Aorta (tissue), 5 donors: ENCODE measurements at places on chromosomes 13 and 19. TPM values are rescaled to one million over a fixed set of nuclear protein-coding genes. Genes with fewer than 3 reads are reported as not detected.

DNA sequence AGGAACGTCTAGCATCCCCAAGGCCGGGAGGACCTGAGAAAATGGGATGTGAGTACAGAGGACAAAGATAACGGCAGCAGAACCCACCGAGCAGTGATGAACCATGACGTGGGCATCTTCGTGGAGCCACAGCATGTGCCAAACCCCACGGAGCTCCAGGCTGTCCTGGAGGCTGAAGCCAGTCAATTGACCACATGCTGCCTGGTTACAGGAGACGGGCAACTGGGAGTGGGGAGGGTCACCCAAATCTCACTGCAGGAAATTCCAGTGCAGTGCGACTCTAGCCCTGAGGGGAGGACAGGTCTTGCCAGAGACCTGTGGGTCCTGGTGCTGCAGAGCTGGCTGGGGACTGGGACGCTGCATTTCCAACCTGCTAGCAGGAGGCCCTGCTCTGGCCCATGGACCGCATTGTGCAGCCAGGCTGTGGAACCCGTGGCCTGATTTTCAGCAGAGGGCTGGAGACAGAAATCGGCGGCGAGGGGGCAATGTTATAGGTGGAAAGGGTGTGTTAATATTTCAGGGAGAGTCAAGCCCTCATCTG is 3.2 kb upstream of the GRTP1 start:
- no peaks in the 10 kb centered on the region for H3K4me1 ChIP-seq
- no peak for DNase-seq
- no peak overlapping the region for H3K4me3 ChIP-seq
- no peaks in the 10 kb centered on the region for H3K27me3 ChIP-seq
- H3K27ac ChIP-seq: no peak overlapping the region
- no peaks in the 10 kb centered on the region for H3K36me3 ChIP-seq

- peak; percentile 13 for DNase-seq
- H3K27me3 ChIP-seq: no peaks in the 10 kb centered on the region
- no peaks in the 10 kb centered on the region for H3K4me1 ChIP-seq
- H3K4me3 ChIP-seq: no peak overlapping the region
- H3K36me3 ChIP-seq: no peaks in the 10 kb centered on the region
Observed at GRCh38 chr19:50300814-50301606, 28.2 kb downstream of the KCNC3 start.

GRCh38 chr19:45496349-45496953 is 396 bp downstream of the RTN2 start:
- no peaks in the 10 kb centered on the region for H3K4me1 ChIP-seq
- H3K4me3 ChIP-seq: peak overlapping the region; percentile 40
- H3K27me3 ChIP-seq: no peaks in the 10 kb centered on the region
- DNase-seq: no peak
- H3K27ac ChIP-seq: no peak overlapping the region

DNA sequence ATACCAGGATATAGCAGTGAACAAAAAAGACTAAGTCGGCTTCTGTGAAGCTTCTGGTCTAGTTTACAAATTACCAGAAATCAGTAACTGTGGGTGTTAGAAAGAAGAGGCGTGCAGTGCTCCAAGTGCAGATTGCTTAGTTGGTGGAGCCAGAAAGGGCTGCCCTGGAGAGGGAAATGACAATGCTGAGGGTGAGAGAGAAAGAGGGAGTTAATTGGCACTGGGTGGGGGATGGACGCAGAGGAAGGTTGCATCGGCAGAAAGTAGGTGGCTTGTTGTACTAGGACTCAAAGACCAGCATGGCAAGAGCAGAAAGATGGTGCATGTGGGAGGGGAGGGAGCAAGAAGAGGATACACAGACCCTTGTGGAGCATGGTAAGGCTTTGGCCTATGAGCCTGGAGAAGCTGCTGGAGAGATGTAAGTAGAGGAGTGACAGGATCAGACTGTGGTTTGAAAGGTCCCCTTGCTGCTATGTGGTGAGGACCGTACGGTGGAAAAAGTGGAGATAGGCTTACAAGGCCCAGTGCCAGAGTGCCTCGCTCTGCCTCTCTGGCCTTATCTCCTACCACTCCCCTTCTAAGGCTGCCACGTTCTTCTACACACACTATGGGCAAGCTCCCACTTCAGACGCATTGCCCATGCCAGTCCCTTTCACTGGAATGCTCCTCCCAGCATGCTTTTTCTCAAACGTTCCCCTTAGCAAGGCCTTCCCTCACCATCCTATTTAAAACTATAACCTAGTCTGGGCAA is 13.5 kb downstream of the SMG9 start:
- H3K27ac ChIP-seq: no peak overlapping the region
- no peak overlapping the region for H3K4me3 ChIP-seq
- DNase-seq: no peak

GRCh38 chr19:45001087-45001739 is at the start of gene RELB:
Gene RELB, plus strand, starts transcription at chr19:45001464. Its CDS starts 116 bp downstream, at chr19:45001580.
- H3K36me3 ChIP-seq: no peaks in the 10 kb centered on the region
- H3K27ac ChIP-seq: peak within 1 kb of the TSS; percentile 97
- peak within 1 kb of the TSS; percentile 92 for H3K4me3 ChIP-seq
- peak; percentile 99 for DNase-seq
- no peaks in the 10 kb centered on the region for H3K4me1 ChIP-seq

- H3K4me1 ChIP-seq: no peaks in the 10 kb centered on the region
- no peak for DNase-seq
- H3K4me3 ChIP-seq: no peak overlapping the region
- no peak overlapping the region for H3K27ac ChIP-seq
Observed at GRCh38 chr13:35925669-35926068, 205.5 kb downstream of the DCLK1 start.

DNA sequence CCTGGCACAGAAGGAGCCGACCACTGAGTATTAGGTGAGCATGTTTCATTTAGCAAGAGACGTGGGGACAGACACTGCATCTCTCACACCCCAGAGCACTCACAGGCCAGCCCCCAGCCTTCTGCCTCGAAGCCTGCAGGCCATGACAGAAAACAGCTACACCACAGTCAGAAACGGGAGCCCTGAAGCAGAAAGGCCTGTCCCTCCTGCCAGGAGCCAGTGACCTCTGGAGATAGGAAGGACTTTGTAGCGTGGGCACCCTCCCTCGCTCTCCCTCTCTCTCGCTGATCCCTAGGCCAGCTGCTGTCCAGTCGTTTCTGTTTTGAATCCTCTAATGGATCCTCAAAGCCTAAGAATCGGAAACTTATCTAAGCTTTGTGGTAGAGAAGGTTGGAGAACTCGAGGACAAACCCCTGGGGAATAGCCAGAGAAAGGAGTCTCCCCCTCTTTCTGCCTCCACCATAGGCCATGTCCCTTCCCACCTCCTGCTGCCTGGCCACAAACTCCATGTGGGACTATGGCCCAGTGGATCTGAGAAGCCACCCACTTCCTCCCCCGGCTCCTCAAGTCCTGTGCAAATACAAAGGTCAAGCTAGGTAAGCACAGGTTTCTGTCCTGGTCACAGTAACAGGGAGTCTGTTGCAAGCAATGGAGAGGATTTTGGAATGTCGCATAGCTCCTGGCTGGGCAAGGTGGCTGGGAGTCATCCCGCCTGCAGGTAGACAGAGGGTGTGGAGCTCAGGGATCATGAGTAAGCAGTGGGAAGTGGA is 95.1 kb downstream of the NUFIP1 start:
- H3K27ac ChIP-seq: no peak overlapping the region
- no peaks in the 10 kb centered on the region for H3K4me1 ChIP-seq
- no peaks in the 10 kb centered on the region for H3K36me3 ChIP-seq
- no peak overlapping the region for H3K4me3 ChIP-seq
- no peak for DNase-seq
- no peaks in the 10 kb centered on the region for H3K27me3 ChIP-seq

GRCh38 chr13:64675255-64675892 is 2554.8 kb downstream of the PCDH9 start:
- H3K27ac ChIP-seq: no peak overlapping the region
- H3K27me3 ChIP-seq: no peaks in the 10 kb centered on the region
- H3K4me3 ChIP-seq: no peak overlapping the region
- no peak for DNase-seq
- H3K36me3 ChIP-seq: no peaks in the 10 kb centered on the region
- H3K4me1 ChIP-seq: no peaks in the 10 kb centered on the region

DNA sequence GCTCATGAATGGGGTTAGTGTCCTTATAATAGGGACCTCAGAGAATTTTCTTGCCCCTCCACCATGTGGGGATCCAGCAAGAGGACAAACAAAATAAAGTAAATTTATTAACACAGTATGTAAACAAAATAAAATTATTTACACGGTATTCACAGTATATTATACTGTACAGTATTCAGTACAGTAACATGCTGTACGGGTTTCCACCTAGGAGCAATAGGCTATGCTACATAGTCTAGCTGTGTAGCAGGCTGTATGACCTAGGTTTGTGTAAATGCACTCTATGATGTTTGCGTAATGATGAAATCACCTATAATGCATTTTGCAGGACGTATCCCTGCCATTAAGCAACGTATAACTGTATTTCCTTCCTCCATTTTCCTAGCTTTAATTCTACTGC is 11.8 kb upstream of the DIAPH3 start:
- no peaks in the 10 kb centered on the region for H3K4me1 ChIP-seq
- no peaks in the 10 kb centered on the region for H3K36me3 ChIP-seq
- DNase-seq: no peak

DNA sequence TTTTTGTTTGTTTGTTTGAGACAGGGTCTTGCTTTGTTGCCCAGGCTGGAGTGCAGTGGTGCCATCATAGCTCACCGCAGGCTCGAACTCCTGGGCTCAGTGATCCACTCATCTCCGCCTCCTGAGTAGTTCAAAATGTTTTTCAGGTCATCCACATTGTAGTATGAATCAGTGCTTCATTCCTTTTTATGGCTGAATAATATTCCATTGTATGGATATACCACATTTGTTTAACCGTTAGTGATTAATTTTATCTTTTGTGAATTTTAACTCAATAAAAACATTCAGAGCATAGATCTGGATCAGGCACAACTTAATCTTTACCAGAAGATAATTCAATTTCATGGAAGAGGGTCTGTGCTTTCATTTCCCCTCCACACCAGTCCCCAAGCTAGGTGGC is 47.7 kb downstream of the VAV1 start:
- DNase-seq: no peak
- H3K27me3 ChIP-seq: no peaks in the 10 kb centered on the region
- no peaks in the 10 kb centered on the region for H3K4me1 ChIP-seq
- no peak overlapping the region for H3K27ac ChIP-seq
- H3K36me3 ChIP-seq: no peaks in the 10 kb centered on the region

- H3K27me3 ChIP-seq: no peaks in the 10 kb centered on the region
- H3K4me1 ChIP-seq: no peaks in the 10 kb centered on the region
- no peak overlapping the region for H3K4me3 ChIP-seq
- no peak overlapping the region for H3K27ac ChIP-seq
Observed at GRCh38 chr13:98371516-98372023, 194.5 kb upstream of the RNF113B start.

DNA sequence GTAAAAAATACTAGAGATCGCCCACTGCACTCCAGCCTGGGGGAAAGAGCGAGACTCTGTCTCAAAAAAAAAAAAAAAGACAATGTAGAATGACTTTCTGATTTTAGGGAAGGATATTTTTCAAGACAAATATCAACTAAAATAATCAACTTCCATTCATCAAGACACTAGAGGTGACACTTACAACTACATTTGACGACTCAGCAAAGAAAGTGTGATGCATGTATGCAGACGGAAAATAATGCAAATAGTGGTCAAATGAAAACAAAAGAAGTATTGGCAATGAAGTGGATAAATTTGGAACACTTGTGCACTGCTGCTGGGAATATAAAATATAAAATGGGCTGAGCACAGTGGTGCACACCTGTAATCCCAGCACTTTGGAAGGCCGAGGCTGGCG is 12.2 kb downstream of the TMEM161A start:
- no peak overlapping the region for H3K27ac ChIP-seq
- H3K4me3 ChIP-seq: no peak overlapping the region
- H3K4me1 ChIP-seq: no peaks in the 10 kb centered on the region
- no peaks in the 10 kb centered on the region for H3K36me3 ChIP-seq
- no peaks in the 10 kb centered on the region for H3K27me3 ChIP-seq
- DNase-seq: no peak

DNA sequence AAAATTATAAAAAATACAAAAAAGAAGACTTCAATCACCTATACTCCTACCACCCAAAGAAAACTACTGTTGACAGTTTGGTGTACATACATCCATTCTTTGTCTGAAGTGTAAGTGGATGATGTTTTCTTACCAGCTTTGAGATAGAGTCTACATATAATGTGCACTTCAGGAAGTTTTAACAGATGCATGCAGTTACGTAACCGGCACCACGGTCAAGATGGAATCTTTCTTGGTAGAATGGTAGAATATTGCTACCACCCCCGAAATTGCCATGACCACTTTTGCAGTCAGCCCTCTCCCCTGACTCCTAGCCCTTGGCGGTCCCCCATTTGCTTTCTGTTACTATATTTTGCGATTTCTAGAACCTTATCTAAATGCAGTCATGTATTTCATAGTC is 1.4 kb downstream of the CUL4A start:
- H3K4me3 ChIP-seq: no peak overlapping the region
- no peaks in the 10 kb centered on the region for H3K4me1 ChIP-seq
- H3K36me3 ChIP-seq: no peaks in the 10 kb centered on the region
- DNase-seq: no peak
- no peaks in the 10 kb centered on the region for H3K27me3 ChIP-seq

- no peak overlapping the region for H3K27ac ChIP-seq
- peaks cover 10% of the 10 kb centered on the region for H3K36me3 ChIP-seq
- H3K4me3 ChIP-seq: no peak overlapping the region
- H3K27me3 ChIP-seq: no peaks in the 10 kb centered on the region
- DNase-seq: no peak
- H3K4me1 ChIP-seq: peaks cover 4% of the 10 kb centered on the region
Observed at GRCh38 chr13:32262165-32262564, 53.0 kb downstream of the ZAR1L start.

DNA sequence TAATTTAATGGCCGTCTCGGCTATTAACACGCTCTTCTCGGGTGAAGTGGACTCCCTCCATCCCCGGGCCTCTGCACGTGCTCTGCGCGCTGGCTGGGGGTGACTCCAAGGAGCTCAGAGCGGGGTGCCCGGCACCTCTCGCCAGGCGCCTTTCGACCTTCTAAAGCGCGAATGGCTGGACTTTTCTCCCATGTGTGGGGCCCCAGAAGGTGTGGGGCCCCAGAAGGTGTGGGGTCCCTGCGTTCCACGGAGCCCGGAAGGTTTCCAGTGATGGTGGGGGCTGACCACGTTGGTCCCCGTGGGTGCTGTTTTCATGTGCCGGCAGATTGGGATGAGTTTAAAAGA is 3.3 kb upstream of the ALOX5AP start:
- H3K27ac ChIP-seq: no peak overlapping the region
- no peaks in the 10 kb centered on the region for H3K4me1 ChIP-seq
- no peak for DNase-seq
- H3K27me3 ChIP-seq: no peaks in the 10 kb centered on the region
- no peaks in the 10 kb centered on the region for H3K36me3 ChIP-seq
- H3K4me3 ChIP-seq: no peak overlapping the region

- DNase-seq: no peak
- H3K27me3 ChIP-seq: no peaks in the 10 kb centered on the region
- no peak overlapping the region for H3K27ac ChIP-seq
- H3K36me3 ChIP-seq: no peaks in the 10 kb centered on the region
- no peaks in the 10 kb centered on the region for H3K4me1 ChIP-seq
- H3K4me3 ChIP-seq: no peak overlapping the region
Observed at GRCh38 chr13:85717921-85718320, 81.3 kb downstream of the SLITRK6 start.

NTN5 gene
- total RNA-seq: 0.52 TPM

ATP4B gene
- total RNA-seq: not detected

TEX101 gene
- not detected for total RNA-seq
